Psoas muscle (tissue), 8 donors: ENCODE measurements at places on chromosomes 7 and 10.

DNA sequence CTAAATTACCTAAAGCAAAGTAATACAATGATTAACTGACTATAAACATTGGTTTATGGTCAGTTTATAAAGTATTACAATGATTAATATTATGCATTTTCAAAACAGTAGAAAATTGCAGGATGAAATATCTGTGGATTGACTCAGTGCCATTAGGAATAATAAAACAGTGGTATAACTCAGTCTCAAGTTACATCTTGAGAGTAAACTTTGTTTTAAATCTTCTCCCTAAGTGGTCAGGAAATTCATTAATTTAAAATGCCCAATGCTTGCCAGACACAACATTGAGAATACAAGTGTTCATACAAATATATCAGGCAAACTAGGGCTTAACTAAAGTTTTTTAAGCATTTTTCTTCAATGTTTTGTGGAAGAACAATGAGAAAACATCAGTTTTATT, 257.8 kb downstream of the ETV1 start:
- no peak for DNase-seq

- no peak for DNase-seq
Measured at GRCh38 chr7:113730309-113730955, 188.4 kb downstream of the PPP1R3A start.

DNA sequence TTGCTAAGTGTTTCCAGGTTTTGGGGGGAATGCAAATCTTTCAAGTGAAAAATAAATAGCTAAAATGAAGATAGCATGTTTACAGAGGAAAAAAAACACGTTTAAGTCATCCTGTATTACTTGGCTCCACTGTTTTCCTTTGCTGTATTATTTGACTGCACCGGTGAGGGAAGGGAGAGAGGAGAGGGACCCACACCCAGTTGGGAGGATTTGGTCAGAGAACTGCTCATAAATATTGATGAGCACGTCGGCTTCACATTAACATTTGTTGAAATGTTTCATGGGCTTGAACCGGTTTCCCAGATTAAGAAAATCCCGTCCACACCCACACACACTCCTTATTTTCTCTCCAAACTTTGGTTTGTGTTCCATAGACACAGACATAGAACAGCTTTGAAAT, 493.8 kb upstream of the MGMT start:
- no peak for DNase-seq

- no peak for DNase-seq
Measured at GRCh38 chr7:157205438-157205837, 66.7 kb downstream of the UBE3C start.

GRCh38 chr7:104818961-104819880, 194.8 kb upstream of the KMT2E start:
- no peak for DNase-seq

DNA sequence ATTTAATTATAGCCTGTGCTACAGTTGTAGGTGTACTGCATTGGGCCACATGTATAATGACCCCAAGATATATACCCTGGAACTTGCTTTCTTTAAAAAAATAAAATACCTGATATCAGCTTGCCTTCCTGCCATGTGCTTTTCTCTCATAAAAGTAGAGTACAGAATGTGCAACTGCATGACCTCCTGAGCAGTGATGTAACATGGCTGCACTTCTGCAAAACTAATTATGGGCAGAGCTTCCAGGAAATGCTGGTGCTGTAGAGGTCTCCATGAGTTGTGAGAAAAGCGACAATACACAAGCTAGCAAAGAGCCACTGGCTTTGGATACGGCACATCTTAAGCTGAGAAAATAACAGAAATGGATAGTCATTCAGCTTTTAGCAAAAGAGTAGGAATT, 6.5 kb upstream of the ERLIN1 start:
- no peak for DNase-seq

DNA sequence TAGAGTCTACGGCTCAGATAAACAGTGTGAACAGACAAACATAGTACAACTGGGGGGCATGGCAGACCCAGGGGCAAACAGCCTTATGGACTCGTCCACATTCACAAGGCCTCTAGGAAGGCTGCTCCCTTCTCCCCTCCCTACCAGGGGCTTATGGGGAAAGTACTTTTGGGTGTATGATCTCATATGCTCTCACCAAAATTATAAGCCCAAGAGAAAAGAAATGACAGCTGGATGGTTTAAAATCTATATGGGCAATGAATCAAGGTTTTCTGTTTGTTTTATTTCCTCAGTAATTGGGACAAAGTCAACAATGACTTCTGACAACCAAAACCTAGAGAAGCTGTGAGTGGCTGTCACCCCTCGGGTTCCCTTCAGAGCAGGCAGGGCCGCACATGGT, 144.4 kb downstream of the PKD1L1 start:
- no peak for DNase-seq

GRCh38 chr7:21984042-21984441, 38.3 kb upstream of the CDCA7L start:
- DNase-seq, result no peak

DNA sequence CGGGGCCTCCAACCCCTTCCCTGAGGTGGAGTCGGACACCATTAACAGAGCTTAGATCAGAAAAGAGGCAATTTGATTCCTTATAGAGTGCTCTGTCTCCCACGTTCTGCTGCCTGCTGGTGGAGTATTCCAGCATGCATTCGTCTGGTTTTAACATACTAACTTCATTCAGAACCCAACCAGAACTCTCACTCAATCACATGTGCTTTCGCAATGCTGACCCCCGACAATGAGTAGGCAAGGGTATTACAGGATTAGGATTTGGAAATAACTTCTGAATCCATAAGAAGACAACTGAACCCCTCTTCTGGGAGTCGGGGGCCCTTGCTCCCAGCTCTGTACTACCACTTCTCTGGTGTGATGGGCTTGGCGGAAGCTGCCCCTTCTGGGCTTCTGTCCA, 55.7 kb upstream of the HABP2 start:
- no peak for DNase-seq

DNA sequence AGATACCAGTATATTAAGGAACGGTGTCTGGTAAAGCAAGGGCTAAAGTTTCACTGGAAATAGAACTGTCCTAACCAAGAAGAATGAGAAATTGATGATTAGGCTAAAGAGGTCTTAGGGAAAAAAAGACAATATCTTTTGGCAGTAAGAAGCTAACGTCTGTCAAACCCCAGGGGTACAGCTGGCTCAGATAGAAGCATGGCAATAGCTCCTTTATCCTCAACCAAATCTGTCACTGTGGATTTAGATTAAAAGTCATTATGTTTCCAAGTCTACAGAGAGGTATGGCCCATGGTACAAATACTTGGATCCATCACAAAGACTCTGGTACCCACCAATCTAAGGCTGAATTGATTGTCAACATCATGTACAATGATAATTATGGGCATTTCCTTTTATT, 8.6 kb upstream of the SLC16A9 start:
- DNase-seq, result no peak

- no peak for DNase-seq
Measured at GRCh38 chr10:103111031-103111917, 81.8 kb downstream of the NT5C2 start.

- no peak for DNase-seq
Measured at GRCh38 chr7:90613088-90613498, 17.0 kb downstream of the CDK14 start.

DNA sequence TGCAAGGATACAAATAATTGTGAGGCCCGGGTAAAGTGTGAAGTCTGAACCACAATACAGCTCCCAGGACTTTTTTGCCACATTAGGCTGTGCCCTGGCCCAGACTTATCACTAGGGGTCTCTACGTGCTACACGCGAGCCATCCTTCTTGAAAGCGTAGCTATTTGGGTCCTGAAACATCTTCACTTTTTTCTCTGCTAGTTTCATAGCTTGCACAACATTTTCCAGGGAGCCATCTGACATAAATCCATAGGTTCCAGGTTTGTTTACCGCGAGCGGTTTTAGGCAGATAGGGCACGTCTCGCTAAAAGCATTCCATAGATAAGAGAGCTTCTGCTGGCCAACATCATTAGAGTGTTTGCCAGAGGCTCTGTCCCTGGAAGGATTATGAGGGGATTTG, 226.5 kb downstream of the RPS24 start:
- DNase-seq, result no peak

- peak; percentile 86 for DNase-seq
Measured at GRCh38 chr10:103645141-103646054, 151.9 kb downstream of the NEURL1 start.

- no peak for DNase-seq
Measured at GRCh38 chr7:131773413-131773812, 217.0 kb upstream of the PODXL start.

DNA sequence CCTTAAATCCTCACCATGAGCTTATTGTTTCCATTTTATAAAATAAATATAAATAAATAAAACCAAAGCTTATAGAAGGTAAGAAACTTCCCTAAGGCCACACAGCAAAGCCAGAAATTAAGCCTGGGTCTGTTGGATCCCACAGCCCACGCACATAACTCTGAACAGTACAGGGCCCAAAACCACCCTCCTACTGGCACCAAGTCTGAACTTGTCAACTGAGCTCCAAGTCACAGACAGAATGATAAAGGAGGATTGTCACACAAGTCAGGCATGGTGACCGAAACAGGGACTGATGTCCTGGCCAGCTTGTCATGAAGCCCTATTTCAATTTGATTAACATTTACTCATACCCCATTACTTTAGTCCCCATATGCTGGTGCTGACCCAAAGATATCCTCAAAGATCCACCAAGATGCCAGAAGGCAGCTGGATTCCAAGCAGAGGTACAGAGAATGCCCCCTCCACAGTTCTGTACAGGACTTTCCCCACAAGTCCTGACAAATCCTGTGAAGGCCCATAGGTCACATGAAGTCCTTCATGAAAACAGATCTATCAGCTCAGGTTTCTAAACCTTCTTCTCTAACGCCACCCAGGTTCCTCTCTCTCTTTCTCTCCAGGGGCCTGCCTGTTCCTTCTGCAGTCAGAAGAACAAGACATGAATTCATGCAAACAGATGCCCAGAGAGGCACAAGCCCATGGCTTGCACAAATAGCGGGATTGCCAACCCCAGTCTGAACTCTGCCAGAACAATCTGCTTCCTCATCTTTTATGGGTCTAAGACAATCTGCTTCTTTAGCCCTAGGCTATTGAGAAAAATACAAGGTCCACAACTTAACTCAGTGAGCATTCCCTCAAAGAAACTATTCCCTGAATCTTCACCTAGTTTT, 60.9 kb downstream of the GLI3 start:
- DNase-seq, result no peak

DNA sequence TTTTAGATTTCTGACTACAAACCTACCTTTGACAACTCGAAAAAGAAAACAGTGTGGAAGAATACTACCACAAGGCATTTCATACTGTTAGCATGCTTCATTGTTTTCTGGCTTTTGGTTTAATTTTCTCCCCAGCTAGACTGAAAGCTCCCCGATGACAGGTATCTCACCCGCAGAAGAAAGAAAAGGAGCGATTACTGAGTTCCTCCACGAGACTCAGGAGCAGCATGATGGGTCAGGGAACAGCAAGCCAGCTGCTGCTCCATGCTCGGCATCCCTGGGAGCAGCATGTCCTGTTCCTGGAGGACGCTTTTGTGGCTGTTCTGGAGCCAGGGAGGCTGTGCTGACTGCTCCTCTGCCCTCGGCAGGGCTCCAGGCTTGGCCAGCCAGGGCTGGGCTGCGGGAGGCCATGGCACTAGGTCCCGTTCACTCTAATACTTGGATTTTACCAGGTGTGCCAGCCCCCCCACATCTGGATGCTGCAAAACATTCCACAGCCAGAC, 133.4 kb downstream of the PRKAG2 start:
- DNase-seq, result peak; percentile 87

- DNase-seq, result no peak
Measured at GRCh38 chr10:131570716-131571307, 259.3 kb upstream of the TCERG1L start.

DNA sequence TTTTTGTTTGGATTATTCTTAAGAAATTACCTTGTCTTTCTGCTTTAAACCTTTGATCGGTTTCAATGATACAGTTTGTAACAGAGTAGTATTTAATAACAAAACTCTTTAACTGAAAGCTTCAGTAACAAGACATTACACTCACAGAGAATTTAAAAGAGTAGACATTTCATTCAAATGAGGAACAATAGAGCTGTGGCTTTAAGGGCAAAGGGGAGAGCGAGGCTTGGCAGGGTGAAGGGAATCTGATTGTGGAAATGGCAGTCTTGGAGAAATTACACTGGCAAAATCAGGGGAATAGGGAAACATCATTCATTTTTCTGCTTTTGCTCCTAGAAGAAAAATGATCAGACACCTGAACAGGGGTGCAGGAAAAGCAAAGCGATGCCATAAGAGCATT, 5.1 kb upstream of the HIPK2 start:
- no peak for DNase-seq

DNA sequence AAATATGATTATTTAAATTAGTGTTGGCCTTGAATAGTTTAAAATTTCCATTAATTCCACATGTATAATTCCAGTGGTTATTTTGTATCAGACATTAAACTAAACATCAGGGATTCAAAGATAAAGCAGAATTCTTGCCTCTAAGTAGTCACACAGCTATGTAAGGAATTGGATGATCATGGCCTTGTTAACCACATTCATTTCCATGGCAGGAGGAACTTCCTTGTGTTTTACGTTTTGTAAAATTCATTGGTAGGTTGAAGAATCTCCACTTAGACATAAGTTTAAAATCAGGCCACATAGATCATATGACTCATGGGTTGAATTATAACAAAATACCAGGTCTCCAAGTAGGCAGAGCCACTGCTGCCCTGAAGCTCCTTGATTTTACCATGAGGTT, 289.7 kb downstream of the PLXDC2 start:
- no peak for DNase-seq

DNA sequence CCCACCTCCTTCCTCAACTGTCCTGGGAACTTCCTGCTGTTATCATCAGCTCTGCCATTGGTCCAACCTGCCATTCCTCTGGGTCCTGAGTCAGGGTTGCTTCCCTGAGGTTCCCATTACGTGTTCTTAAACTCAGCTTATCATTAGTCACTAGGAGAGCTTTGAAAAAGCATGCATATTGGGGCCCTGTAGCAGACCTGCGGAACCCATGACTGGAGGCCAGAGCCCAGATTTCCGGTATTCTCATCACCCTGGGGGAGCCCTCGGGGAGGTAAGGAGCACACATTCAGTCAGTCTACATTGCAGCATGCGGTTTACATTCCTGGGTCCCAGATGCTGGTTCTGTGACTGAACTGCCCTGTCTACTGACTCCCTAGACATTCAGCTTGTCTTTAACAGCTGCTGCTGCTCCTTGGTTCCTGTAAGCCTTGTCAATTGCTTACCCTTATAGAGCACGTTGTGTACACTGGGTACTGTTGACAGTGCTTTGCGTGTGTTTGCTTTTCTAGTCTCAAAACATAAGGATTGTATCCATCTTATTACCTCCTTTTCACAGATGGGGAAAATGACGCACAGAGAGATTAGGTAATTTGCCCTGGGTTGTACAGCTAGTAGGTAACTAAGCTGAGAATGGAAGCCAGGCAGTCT, 12.8 kb downstream of the CDHR3 start:
- DNase-seq, result no peak

DNA sequence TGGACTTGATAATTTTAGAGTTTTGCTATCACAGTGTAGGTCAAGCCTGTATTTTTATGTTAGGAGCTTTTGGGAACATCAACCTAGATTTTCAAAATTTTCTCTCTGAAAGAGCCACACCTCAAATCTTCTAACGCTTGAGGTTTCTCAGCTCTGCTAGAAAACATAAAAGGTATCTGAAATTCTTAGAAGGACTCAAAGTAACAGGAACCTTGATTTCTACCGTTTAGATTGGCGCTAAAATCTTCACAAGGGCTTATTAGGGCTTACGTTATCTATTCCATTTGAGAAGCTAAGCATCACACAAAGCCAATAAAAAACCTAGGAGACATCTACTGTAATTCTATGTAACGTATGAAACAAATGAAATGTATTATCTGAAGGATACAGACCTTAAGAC, 192.4 kb downstream of the AHR start:
- no peak for DNase-seq
